ENCODE measurements at places on chromosomes 12 and 14.
A peak's percentile ranks its signal among the peaks of the same experiment; 100 is the strongest.

GRCh38 chr14:38721822-38722431, 381.1 kb downstream of the SEC23A start:
- peak; percentile 46 for DNase-seq

DNA sequence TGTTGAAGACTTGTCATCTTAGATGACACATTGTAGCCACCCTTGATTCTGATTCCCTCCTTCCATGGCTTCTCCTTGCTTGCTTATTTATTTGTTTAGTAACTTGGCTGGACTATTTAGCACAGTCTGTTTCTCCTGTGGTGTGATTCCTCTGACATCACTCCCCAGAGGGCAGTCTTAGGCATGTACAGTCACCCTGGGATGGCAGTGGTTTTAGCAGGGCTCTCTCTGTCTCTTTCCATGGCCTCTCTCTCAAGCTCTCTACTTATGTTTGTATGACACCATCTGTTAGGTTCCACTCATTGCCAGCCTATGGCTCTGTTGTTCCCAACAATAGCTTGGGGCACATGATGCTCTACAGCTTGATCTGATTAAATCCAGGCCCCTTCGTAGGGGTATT, 158.3 kb downstream of the ADGRD1 start:
- DNase-seq, result no peak

GRCh38 chr14:102931580-102932285, 9.3 kb downstream of the AMN start:
- no peak for DNase-seq

- peak; percentile 33 for DNase-seq
These were observed 60.6 kb upstream of the ANO4 start for GRCh38 chr12:100733817-100734593.

DNA sequence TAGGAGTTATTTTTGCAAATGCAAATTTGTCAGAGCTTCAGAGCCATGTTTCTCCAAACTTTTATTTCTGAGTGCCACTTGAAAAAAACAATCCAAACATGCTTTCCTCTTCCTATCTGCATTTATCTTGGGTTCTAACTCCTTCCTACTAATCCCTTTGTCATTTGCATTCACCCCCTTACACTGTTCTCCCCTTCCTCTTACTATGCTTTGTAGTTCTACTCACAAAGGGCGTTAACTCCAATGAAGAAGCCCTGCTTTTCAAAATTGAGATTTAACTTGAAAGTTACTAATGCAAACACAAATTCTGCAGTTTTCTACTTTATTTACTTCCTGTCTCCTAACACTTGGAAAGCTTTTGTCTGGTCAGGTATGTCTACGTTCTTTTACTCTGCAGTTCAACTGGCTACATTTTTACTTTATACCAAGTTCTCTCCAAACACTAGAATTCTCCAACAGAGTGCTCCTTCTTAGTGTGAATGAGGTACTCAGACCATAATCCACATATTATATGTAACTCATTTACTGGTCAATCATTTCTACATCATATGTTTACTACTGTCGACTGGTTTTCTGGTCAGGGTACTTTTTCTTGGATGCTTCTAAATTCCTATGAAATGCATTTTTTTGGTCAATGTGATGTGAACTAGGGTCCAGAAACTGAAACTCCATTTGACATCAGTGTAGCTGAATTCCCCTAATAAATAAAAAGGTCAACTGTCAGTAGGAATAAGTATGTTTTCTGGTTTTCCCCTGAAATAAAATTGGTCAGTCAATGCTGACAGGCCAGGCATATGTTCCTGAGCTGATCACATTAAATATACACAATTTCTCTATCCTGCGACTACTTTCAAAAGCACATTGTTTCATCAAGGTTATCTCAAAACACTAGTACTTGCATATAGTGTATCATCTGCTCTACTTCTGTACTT, 51.2 kb upstream of the OR5AU1 start:
- no peak for DNase-seq

DNA sequence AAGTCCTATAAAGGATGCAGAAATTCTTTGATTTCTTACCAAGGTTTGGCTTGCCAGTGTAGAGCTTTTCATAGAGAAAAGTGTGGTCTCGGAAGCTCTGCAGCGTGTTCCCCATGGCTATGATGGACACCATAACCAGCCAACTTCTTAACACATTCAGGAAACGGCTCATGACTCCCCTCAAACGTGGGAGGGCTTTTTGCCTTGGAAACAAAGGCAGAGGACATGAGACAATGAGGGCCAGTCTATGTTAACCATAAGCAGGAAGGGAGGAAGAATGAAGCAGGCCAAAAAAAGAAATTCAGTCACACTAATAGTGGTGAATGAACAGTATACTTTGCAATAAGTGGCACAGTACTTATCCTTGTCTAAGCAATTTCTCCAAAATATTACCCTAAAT, 3.3 kb downstream of the ERG28 start:
- no peak for DNase-seq

DNA sequence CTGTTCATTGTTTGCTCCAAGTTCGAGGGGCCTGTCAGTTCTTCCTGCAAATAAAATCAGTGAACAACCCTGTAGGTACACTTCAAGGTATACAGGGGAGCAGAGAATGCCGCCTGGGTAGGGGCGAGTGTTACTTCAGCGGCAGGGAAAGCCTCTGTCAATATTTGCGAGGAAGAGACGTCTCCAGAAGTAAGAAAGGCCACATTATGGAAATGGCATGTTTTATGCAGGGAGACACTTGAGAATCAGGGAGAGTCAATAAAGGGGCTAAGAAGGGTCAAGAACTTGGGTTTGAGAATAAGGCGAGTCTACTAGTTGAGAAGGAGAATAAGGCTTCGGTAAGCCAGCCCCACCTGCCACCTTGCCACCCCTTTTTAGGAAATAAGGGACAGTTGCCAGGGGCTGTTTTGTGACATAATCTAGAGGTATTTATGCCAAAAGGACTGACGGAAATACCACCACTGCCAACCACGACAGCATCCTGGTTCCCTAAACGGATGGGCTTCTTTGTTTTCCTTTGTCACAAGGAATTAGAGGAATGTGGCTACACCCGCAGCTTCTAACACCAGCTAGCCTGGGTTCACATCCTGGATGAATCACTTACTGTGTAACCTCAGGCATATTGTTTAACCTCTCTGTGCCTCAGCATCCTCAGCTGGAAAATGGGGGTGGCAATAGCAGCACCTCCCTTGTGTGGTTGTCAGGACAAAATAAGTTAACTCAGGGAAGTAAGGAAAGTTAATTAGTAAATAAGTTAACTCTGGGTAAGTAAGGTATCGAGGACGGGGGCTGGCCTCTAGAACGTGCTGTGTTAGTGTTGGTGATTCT, 67.7 kb downstream of the EID3 start:
- DNase-seq, result peak; percentile 58

- DNase-seq, result no peak
These were observed 18.8 kb downstream of the ATP5MC2 start for GRCh38 chr12:53657041-53657440.

Data from AG08396 (cell line).